Putamen (tissue), 1 donor: ENCODE measurements at places on chromosomes 4 and X.

GRCh38 chrX:50622751-50623150 is 152.1 kb upstream of the DGKK start:
- no peak for DNase-seq

- no peak for DNase-seq
Measured at GRCh38 chr4:148366251-148366650, 76.0 kb downstream of the NR3C2 start.

GRCh38 chrX:40101430-40101802 is 3.7 kb upstream of the BCOR start:
- no peak for DNase-seq

- no peak for DNase-seq
Measured at GRCh38 chr4:55442541-55442940, 46.8 kb downstream of the TMEM165 start.

- DNase-seq, result no peak
Measured at GRCh38 chr4:167119392-167119791, 114.9 kb downstream of the SPOCK3 start.

DNA sequence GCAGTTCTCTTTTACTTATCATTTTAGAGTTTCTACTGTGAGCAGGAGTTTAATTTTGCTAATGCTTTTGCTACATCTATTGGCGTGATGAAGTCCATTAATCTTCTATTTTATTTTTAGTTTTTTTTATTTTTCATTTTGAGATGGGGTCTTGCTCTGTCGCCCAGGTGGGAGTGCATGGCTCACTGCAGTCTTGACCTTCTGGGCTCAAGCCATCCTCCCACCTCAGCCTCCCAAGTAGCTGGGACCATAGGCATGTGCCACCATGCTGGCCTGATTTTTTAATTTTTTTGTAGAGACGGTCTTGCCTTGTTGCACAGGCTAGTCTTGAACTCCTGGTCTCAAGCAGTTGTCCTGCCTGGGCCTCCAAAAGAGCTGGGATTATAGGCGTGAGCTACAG is 9.4 kb downstream of the ZFX start:
- DNase-seq, result no peak

DNA sequence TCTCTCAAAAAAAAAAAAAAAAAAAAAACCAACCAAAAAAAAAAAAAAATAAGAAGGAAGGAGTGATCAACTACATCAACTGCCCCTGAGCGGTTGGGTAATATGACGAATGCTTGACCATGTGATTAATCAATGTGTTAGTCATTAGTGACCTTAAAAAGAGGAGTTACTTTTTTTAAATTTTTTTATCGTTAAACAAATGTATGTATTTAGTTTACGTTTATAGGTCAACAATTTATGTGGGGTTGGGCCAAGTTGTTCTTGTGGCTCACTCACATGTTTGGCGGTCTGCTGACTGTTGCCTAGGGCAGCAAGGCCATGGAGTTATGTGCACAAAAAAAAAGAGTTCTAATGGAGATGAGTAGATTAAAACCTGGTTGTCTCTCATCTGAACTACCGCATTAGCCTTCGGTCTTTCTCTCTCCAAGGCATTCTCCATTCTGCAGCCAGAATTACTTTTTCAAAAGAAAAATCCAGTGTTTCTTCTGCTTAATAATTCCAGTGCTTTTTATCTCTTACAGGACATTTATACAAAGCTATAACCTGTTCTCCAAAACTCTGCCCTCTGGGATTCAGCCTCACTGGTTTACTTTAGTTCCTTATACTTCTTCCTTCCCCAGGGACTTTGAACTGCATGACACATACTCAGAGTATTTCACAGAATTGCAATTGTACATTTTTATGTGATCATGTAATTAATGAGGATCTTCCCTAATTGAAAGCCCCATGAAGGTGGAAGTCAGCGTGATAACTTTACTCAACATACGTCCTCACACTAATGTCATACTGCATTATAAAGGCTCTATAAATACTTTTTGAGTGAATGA is 505.5 kb downstream of the ANKRD50 start:
- DNase-seq, result no peak

DNA sequence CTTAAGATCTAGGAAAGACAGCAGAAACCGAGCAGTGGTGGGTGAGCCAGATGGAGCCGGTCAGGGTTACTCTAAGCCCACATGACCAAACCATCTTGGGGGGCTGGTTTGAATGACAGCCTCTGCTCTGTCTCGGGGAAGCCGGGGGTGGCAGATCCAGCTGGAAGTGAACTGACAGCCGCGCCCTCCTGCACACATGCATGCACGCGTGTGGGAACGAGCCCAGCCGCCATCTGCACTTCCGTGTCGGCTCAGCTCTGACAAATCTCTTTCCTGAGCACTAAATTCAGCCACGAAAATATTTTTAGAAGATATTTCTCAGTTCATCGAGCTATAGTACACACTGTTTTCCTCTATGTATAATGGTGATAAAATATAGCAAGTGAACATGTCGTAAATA is 115.5 kb downstream of the DCTD start:
- DNase-seq, result peak; percentile 30
